ENCODE measurements at places on chromosomes 16 and 17. TPM values are rescaled to one million over a fixed set of nuclear protein-coding genes. Genes with fewer than 3 reads are reported as not detected.
A peak's percentile ranks its signal among the peaks of the same experiment; 100 is the strongest.

GNG13 gene
- not detected for total RNA-seq

DNA sequence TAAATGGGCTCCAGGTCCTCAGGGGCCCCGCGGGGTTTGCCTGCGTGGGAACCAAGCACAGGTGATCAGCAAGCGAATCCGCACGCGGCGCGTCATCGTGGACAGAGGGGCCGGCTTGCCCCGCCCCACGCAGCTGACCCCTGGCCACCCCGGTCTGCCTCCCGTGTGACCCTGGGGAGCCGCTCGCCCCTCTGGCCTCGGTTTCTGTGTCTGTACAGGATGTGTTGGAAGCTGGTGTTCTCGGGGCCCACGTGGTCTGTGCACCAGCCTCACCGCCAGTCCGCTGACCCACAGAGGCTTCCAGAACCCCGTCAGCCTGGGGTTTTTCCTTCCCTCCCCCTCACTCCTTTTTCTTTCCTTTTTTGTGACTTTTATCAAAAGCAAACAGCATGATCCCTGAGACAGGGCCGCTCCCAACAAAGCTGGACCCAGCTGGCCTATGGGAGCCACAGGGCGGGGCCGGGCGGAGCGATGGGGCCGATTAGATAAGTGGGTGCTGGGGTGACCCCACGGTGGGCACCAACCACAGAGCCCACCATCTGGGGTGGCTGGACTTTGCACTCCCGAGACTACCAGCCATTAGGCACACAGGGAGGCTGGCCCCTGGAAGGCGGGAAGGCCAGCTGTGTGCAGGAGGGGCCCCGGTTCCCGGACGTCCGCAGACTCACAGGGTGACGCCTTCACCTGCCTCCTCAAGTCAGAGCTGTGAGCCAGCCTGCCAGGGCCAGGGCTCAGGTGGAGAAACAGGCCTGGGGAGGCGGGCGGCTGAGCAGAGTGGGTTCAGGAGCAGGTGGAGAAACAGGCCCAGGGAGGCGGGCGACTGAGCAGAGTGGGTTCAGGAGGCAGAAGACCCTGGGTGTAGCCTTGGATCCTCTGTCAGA, 56.0 kb downstream of the ZFPM1 start:
- H3K4me3 ChIP-seq = no peak overlapping the region
- no peaks in the 10 kb centered on the region for H3K27me3 ChIP-seq
- no peak for DNase-seq
- peaks cover 11% of the 10 kb centered on the region for H3K4me1 ChIP-seq

DNA sequence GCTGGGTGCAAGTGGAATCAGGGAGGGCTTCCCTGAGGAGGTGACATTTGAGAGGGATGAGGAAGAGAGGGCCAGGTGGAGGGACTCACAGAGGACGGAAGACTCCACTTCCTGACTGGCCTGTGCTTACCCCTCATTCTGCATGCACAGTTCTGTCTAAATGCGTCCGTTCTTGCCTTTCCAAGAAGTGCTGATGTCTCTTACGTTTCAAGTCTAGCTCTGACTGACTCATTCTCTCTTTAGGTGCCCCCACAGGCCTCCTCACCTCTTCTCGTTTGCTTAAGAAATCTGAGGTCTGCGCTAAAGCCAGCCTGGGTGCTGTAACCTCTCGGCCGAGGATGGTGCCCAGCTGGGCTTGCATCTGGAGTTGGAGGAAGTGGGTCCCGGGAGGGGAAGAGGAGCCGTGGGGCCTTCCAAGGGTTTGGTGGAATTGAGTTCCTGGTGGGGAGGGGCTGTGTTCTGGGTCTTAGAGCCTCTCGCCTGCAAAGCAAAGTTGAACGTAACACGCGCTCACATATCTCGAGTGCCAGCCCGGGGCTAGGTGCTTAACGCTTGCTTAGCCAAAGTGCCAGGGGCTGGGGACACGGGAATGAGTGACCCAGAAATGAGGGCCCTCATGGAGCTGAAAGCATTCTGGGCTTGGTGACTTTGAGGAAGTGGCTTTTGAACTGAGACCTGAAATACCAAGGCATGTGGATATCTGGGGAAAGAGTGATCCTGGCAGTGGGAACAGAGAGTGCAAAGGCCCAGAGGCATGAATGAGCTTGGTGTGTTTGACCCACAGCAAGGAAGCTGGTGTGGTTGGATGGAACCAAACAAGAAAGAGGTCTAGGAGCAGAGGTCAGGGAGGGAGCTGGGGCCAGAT, 4.8 kb downstream of the IL4R start:
- peak overlapping the region; percentile 65 for H3K27ac ChIP-seq
- H3K4me3 ChIP-seq = no peak overlapping the region
- H3K27me3 ChIP-seq = no peaks in the 10 kb centered on the region

GRCh38 chr17:75069783-75070182, 18.0 kb upstream of the SLC16A5 start:
- peaks cover 5% of the 10 kb centered on the region for H3K4me1 ChIP-seq
- H3K36me3 ChIP-seq = no peaks in the 10 kb centered on the region
- no peak for DNase-seq

DNA sequence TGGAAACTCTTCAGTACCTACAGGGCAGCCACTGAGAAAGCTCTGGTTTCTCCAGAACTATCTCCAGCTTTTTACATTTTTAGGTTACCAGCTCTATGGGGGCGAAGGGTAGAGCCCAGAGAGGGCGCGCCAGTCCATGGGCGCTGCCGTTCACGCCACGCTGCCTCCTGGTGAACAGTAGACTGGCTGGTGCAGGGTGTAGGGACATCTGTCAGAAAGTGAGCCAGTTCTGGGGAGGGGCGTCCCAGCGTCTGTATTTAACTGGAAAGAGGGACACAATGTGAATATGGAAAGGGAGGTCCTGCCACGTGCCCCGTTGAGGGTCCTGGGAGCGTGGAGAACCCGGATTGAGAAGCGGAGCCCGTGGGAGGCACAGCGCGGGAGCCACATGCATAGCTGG, 16.4 kb upstream of the CLEC18A start:
- no peaks in the 10 kb centered on the region for H3K27me3 ChIP-seq
- peaks cover 4% of the 10 kb centered on the region for H3K36me3 ChIP-seq
- no peak overlapping the region for H3K27ac ChIP-seq
- no peak overlapping the region for H3K4me3 ChIP-seq

DNA sequence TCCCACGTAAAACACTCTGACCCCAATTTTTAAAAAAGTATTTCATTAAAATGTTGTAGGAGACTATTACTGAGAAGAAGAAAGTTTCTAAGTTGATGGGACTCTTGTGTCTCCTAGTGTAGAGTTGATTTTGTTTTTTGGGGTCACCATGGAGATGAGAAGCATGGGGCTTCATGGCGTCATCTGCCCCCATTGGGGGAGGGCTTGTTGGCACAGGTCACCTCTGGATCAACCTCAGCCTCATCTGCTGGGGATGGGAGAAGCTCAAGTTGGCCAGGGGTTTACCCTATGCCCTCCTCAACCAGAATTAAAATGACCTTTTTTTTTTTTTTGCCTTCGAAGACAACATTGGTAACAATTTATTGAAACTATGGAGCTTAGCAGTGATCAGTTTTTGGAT, 28.3 kb downstream of the MSI2 start:
- H3K4me3 ChIP-seq = no peak overlapping the region
- H3K4me1 ChIP-seq = peaks cover 37% of the 10 kb centered on the region
- DNase-seq = no peak
- H3K27me3 ChIP-seq = no peaks in the 10 kb centered on the region
- no peaks in the 10 kb centered on the region for H3K36me3 ChIP-seq
- no peak overlapping the region for H3K27ac ChIP-seq

ZNF830 gene
- 11.5 TPM for total RNA-seq

DNA sequence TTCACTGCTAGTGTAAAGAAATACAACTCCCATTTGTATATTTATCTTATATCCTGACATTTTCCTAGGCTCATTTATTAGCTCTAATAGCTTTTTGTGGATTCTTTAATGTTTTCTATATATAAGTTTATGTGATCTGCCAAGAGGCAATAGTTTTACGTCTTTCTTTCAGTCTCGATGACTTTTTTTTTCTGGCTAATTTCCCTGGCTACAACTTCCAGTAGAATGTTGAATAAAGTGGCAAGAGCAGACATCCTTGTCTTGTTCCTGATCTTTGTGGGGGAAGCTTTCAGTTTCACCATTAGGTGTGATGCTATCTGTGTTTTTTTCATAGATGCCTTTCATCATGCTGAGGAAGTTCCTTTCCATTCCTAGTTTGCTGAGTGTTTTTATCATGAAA, 43.9 kb upstream of the ABCA3 start:
- H3K4me1 ChIP-seq = no peaks in the 10 kb centered on the region
- no peak for DNase-seq
- H3K27me3 ChIP-seq = no peaks in the 10 kb centered on the region
- H3K27ac ChIP-seq = no peak overlapping the region

DNA sequence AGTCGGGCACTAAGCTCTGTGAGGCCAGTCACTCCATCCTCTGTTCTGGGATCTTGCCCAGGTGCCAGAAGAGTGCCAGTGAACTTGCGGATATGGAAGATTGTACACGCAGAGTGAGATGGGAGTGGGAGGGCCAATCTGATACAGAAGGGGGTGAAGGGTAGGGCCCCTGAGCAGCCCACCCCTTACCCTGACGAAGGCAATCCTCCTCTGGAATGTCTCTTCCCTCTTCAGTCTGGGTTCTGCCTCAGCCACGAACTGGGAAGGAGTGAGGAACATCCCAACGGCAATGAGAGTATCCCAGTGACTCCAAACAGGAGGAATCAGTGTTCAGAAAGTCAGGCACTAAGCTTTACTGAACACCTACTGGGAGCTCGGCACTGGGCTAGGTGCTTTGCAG, 11.9 kb upstream of the PIK3R6 start:
- H3K4me1 ChIP-seq = peaks cover 4% of the 10 kb centered on the region
- H3K27ac ChIP-seq = no peak overlapping the region
- no peak for DNase-seq
- H3K27me3 ChIP-seq = no peaks in the 10 kb centered on the region

Data from cardiac muscle cell (in vitro differentiated cells and primary cell).